Heart right ventricle (tissue), 16 donors: ENCODE measurements at places on chromosomes 3 and 15.

GRCh38 chr15:53351373-53351772 lies 408.1 kb downstream of the WDR72 start:
- DNase-seq: no peak

DNA sequence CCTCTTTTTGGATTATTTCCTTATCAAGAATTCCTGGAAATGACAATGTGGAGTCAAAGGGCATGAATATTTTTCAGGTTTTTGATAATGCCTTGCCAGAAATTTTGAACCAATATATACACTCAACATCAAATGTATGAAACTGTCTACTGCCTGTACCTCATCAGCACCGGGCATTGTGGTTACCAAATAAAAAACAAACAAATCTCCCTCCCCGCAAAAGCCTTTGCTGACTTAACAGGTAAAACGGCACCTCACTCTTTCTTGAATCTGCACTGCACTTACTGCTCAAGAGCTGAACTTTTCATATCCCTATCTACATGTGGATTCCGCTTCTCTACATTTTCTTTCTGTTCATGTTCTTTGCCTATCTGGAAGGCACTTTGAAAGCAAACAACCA lies 134.5 kb upstream of the PRICKLE2 start:
- no peak for DNase-seq

- no peak for DNase-seq
Observed at GRCh38 chr3:11703146-11703545, 59.4 kb upstream of the VGLL4 start.

GRCh38 chr15:91908391-91908790 lies 54.9 kb downstream of the SLCO3A1 start:
- no peak for DNase-seq

DNA sequence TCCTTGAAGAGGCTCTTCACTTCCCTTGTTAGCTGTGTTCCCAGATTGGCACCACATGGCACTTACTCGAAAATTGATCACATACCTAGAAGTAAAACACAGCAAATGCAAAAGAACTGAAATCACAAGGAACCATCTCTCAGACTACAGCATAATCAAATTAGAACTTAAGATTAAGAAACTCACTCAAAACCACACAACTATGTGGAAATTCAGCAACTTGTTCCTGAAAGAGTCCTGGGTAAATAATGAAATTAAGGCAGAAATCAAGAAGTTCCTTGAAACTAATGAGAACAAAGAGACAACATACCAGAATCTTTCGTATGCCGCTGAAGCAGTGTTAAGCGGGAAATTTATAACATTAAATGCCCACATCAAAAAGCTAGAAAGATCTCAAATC lies 566.3 kb upstream of the TGFBR2 start:
- DNase-seq: no peak

DNA sequence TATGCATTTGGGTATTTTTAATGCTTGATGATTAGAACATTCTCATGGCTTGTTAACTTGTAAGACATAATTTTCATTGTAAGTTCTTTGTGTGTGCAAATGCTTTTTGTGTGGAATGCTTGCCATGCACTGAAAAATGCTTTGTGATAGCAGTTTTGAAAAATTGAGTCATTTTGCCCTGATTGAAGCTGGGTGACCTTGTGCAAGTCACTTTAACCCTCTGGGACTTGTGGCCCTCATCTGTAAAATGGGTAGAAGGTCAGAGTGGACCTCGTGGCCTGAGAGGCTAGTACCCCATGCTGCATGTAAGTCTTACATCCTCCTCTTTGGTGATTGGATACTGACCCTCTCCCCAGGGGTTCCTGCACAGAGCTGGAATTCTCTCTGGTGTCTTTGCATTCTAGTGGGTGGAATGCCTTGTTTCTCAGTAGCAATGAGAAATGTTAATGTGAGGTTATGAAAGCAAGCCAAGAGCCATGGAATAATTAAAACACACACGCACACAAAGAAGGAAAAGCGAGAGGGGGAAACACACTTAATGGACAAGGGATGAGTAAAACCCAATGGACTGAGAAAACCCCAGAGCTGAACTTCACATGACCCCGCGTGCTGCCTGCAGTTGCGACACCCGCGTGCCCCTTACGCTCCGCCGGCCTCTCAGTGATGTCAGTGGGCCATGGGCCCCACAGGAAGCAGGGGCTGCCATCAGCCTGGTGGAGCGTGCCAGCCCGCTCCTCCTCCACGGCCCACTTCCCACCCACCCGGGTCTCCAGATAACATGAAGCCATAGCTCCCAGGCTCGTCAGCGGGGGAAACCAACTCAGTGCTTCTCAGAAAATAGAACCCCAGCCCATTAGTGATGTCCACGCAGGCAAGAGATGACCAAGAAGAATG lies 44.0 kb downstream of the SMAD3 start:
- peak; percentile 57 for DNase-seq

DNA sequence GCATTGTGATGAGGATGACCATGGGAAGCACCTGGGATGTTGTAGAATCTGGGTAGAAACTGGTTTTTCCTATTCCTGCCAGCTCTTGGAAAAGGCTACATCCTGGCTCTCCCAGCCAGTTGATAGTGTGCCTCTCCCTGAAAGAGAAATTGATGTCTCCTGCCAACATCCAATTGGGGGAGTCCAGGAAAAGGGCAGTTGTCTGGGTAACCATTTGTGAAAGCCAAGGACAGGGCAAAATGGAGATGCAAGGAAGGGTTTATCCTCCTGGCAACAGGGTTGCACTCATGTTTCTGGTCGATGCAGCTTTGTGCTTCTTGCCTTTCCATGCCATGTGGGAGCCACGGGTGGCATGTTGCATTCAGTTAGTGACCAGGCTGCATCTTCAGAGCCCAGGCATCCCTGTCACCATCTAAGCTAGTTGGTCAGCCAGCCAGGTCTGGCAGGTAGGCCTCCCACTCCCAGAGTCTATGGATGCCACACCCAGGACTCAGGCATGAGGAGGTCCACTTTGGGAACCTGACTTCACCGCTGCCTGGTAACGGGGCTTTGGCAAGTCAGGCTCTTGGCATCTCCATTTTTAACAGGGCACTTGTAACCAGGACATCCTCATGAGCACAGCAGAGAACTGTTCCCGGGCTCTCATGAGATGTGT lies 153.5 kb downstream of the DNAJB8 start:
- DNase-seq: no peak

DNA sequence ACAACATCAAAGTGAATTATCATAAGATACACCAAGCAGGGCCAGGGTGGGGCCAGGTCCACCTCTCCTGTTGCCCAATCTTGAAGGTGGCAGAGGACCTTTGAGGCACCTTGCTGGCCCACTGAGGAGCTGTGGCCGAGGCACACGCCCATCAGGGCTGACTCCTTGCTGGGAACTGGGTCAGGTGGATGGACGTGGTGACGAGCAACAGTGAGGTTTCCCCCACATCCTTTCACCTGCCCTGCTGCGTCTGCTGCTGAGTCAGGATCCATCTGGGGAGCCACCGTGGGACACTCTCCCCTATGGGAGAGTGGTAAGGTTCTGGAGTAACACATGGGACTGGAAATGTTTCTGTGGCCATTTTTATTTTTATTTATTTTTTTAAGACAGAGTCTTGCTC lies 17.3 kb upstream of the FURIN start:
- DNase-seq: no peak

GRCh38 chr3:47475029-47475569 lies 642 bp downstream of the SCAP start:
- DNase-seq: no peak

- peak; percentile 5 for DNase-seq
Observed at GRCh38 chr3:151085889-151086483, 522 bp downstream of the MED12L start.

GRCh38 chr3:2921903-2922302 lies 188.3 kb downstream of the IL5RA start:
- DNase-seq: no peak

- DNase-seq: no peak
Observed at GRCh38 chr15:34336991-34337556, 507 bp downstream of the SLC12A6 start.

- no peak for DNase-seq
Observed at GRCh38 chr3:31181661-31182060, 287.2 kb upstream of the GADL1 start.

- no peak for DNase-seq
Observed at GRCh38 chr3:170256597-170256996, 34.4 kb downstream of the PRKCI start.

GRCh38 chr3:146823622-146824021 lies 218.5 kb upstream of the PLSCR5 start:
- DNase-seq: no peak

GRCh38 chr15:48360841-48361240 lies 29.6 kb downstream of the DUT start:
- DNase-seq: no peak

DNA sequence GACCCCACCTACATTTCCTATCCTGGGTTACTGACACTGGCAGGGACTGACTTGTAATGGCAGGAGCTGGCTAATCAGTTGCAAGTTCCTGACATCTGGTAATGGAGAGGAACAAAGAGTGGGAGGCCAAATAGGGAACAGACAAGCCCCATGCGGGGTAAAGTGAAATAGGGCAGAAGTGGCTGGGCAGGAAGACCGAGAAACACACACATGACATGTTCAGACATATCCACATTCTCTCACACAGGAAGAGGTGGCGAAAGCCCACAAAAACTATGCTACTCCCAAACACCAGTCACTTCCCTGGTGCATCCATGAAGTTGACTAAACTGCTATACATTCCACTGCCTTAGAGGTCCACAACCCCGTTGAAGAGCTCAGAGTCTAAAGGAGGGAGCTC lies 394.1 kb upstream of the TBL1XR1 start:
- DNase-seq: no peak

DNA sequence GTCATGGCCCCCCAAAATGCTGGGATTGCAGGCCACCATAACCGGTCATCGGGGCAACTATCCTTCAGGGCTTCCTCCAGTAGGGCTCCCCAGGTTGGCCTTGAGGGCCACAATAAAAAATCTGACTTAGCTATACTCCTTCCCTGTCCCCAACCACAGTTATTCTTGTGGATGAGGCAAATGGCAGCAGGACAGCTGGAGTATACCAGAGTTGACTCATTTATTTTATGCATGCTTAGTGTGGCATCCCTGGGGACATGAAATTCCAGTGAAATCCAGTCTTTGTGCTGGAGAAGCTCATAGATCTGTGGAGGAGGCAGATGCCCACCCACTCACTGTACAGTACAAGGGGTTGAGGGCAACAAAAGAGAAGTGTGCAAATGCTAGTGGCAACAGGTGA lies 109.5 kb downstream of the RORA start:
- no peak for DNase-seq

DNA sequence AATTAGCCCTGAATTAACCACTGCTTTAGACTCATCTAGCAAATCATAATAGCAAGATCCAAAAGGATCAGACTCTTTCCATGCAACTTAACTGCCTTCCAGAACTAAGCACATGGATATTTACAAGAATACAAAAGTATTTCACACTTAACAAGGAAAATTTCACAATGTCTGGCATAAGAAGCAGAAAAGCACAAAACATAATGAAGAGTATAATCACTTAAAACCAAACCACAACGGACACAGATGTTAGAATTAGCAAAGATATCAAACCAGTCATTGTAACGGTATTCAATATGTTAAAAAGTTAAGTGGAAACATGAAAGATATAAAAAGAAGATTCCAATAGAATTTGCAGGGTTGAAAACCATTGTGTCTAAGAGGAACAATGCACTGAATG lies 51.5 kb upstream of the COL6A6 start:
- no peak for DNase-seq

- no peak for DNase-seq
Observed at GRCh38 chr3:106824856-106825255, 552.4 kb upstream of the CCDC54 start.

DNA sequence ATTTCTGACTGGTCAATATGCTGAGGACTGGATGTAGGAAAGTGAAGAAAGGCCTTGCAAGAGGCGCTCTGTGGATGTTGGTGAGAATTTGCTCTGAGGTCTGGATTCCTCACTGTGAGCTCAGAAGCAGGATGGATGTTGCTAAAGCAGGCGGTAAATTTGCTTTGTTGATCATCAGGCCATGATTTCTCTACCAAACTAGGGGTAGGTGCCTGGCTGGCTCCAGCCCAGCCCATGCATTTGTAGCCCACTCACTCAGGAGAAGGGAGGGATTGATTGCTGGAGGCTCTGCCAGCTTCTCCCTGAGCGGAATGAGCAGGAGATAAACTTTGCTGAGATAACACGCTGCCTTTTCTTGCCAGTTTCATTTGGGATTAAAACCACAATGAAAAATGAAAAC lies 44.3 kb upstream of the NTRK3 start:
- no peak for DNase-seq

DNA sequence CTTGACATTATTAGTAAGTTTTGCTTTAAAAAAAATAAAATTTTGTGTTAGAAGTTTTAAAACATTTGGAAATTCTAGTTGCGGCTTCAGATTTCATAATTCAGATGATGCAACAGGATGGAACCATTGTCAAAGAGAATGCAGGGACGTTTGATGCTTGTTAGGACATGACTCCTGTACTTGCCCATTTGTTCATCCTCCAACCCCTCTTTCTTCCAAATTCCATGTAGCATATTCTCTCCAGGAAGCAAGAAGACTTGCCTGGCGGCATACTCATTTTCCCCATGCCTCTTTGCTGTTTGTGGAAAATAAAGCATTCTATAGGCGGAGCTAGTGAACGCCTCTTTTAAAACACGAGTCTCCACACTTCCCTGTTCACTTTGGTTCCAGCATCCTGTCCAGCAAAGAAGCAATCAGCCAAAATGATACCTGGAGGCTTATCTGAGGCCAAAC lies at the start of gene CSTA:
TSS of gene CSTA (plus strand) at position 378 of the 453 bp plus-strand sequence. CDS start at position 423, 45 bp downstream.
- no peak for DNase-seq

- no peak for DNase-seq
Observed at GRCh38 chr3:159364511-159364910, 562.7 kb downstream of the MFSD1 start.

GRCh38 chr15:76206325-76206976 lies 104.8 kb downstream of the ETFA start:
- DNase-seq: peak; percentile 86

DNA sequence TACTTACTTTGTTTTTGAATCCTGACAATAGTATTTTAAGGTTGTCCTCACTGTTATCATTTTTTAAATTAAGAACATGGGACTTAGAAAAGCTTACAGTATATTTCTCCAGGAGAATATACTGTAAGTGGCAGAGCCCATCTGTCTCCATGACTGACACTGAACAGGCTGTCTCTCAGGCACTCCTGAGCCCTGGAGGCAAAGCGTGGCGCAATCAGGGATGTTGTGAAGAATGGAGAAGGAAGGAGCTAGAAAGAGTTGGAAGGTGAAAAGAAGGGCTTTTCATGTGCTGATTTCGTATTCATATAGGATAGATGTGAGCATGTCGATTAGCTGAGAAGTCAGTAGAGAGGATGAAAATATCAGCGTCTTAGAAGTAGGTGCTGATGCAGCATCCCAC lies 41.5 kb downstream of the FGF12 start:
- no peak for DNase-seq

GRCh38 chr3:20648294-20648693 lies 462.3 kb upstream of the SGO1 start:
- DNase-seq: no peak

DNA sequence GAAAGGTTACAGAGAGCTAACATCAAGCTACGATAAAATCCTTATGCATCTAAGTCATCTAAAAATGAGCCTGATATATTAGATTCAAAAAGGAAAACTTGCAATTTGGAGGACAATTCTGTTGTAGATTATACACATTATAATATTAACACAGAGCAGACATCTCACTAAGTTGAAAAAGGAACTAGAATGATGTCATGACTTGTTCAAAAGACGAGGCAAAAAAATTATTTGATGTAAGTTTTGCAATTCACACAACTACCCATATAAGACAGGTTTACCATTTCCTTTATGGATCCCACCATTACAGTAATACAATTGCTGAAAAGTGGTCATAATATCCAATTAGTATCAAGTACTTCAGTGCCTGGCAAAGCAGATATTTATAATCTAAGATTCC lies 15.9 kb downstream of the SATB1 start:
- no peak for DNase-seq

- no peak for DNase-seq
Observed at GRCh38 chr15:80461356-80462095, 57.3 kb downstream of the ARNT2 start.
